ENCODE measurements at places on chromosomes 3 and 15. TPM values are rescaled to one million over a fixed set of nuclear protein-coding genes. Genes with fewer than 3 reads are reported as not detected.

- peak; percentile 34 for DNase-seq
Observed at GRCh38 chr15:35740761-35741160, 194.8 kb upstream of the DPH6 start.

DNA sequence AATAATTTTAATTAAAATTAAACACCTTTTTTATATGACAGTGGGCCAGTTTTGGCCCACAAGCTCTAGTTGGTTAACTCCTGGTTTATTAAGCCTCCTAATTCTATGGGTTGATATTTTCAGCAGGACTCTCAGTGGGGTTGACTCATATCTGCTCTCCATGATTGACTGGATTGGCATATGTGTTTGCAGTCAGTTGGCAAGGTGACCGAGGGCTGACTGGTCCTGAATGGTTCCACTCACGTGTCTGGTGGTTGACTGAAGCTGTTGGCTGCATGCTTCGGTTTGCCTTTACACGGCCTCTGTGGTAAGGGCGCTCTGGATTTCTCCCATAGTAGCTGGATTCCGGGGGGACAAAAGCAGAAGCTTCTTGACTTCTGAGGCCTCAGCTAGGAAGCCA is 65.3 kb upstream of the ZNF280D start:
- DNase-seq = no peak

- DNase-seq = no peak
Observed at GRCh38 chr3:49172551-49173041, 1.2 kb downstream of the KLHDC8B start.

DNA sequence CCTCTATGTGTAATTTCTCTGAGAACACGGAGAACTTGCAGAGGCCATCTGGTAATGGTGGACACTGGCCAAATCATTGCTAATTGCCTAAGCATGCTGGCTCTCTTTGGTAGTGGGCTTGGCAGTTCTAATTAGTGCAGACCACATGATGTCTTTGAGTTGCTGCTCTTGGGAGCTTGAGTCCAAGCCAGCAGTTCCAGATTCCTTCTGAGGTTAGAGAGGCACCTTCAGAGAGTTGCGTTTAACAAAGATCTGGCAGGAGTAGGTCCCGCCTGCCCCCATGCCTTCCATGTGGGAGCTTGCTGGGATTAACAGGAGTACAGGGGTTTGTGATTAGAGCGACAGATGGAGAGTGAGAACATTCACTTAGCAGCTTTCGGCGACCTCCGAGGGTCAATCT is 449.0 kb upstream of the LMCD1 start:
- DNase-seq = no peak

- DNase-seq = no peak
Observed at GRCh38 chr3:119597548-119598288, at the start of gene PLA1A. PLA1A (plus strand) TSS chr3:119597885; CDS start chr3:119597914, 29 bp downstream.

GRCh38 chr3:136955813-136956212 is 2.0 kb upstream of the IL20RB start:
- peak; percentile 89 for DNase-seq

DNA sequence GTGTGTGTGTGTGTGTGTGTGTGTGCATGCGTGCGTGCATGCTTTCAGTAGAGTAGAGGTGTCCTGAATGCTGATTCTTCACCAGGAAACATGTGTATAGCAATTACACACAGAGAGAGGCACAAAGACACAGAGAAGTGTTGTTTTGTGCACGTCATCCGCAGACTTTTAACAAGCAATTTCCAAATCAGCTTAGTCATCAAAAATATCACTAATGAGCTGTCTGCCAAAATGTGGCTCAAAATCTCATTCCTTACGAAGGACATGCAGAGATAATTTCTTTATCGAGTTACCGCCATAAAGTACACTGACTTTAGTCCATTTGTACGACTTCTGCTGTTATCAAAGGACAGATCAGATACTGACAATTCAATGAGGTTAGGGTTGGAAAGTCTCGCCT is 274.9 kb upstream of the RARB start:
- no peak for DNase-seq

DNA sequence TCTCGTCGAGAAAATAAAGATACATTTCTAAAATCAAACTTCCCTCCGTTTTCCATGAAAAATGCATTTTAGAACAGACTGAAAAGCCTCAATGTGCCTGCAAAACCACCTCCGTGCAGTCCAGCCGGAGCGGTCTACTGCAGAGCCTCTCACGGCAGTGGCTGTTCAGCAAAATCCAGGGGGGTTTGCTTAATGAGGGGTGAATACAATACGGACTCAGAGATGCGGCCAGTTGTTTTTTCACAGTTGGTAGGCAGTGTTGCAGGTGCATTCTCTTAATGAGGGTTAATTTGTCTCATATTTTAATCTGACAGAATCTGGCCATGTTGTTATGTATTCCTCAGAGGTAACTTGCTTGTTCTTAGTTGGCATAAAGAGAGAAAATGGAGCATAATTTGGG is 223.0 kb downstream of the EBLN2 start:
- no peak for DNase-seq

GRCh38 chr3:78697426-78697825 is 1070.4 kb downstream of the ROBO1 start:
- no peak for DNase-seq

- DNase-seq = no peak
Observed at GRCh38 chr3:133521946-133522345, 51.5 kb upstream of the CDV3 start.

DNA sequence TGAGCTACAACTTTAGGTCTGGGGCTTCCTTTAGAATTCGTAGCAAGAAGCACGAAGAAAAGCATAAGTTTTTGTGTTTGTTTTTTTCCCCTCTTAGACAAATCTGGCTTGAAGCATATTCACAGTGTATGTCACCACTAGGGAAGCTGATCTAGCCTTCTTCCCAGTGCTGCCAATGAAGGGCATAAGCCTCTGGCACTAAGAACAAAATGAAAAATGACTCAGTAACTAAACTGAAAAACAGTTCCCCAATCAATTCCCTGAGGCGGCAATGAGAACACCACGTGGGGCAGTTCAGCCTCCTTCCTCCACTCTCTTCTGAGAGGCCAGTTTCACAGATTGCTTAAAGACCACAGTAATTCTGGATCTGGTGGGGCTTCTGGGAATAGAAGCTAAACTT is 338.1 kb downstream of the GAP43 start:
- no peak for DNase-seq

DNA sequence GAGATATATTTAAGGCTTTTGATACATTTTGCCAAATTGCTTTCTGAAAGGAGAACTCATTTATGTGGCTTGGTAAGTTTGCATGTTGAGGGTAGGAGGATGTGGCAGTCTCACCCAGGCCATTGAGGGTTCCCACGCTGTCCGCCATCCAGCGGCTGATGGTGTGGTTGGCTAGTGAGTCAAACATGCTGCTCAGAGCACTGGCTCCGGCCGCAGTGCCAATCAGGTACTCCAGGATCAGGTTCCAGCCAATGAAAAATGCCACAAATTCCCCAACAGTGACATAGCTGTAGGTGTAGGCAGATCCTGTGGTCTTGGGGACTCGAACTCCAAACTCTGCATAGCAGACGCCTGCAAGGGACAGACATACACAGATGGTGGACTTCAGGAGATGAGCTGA is 82.3 kb downstream of the CLDN11 start:
- no peak for DNase-seq

- no peak for DNase-seq
Observed at GRCh38 chr15:26453914-26454313, 319.0 kb downstream of the GABRB3 start.

DNA sequence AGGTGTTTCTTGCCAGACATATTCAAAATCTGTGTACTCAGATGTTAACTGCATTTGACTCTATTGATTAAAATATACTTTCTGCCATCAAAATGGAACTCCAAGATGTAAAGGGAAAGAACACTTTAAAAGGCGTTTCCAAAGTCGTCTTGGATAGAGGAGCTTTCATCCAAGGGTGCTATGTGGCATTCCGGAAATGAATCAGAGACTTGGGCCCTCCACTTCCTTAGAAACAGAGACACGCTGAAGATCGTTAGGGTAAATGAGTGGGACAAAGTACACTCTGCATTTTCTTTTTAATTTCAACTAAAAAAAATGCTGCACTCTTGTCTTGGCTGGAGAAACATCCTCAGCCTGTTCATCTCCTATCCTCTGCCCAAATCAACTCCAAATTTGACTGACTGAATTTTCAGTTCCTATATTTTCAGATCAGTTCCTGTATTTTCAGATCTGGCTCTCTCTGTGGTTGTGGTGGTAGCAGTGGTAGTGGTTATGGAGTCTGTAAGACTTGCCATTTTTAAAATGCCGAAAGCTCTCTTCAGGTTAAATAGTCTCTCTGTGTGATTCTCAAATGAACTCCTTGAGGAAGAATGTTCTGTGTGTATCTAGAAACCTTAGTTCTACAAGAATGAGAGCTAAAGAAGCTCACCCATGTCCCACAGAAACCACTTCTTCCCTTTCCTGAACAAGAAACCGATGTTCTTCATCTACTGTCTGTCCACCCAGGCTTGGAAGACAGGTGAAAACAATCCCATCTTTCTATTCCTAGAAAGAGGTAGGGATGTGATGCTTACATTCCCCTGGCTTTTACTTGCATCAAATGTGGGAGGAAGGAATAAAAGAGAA is 156.8 kb upstream of the ICE2 start:
- no peak for DNase-seq

DNA sequence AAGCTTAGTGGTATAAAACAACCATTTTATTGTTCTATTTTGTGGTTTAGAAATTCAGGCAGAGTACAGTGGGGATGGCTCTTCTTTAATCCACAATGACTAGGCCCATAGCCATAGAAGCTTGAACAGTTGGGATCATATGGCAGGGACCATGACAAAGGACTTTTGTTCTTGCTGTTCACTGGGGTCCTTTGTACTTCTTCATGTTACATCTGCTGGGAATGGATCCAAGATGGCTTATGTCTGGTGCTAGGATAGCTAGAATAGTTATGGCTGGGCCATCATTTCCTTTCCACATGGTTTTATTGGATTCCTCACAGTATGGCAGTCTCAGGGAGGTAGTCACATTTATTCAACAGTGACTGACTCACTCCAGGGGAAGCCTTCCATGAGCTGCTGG is 427.9 kb upstream of the AGTR1 start:
- DNase-seq = no peak

DNA sequence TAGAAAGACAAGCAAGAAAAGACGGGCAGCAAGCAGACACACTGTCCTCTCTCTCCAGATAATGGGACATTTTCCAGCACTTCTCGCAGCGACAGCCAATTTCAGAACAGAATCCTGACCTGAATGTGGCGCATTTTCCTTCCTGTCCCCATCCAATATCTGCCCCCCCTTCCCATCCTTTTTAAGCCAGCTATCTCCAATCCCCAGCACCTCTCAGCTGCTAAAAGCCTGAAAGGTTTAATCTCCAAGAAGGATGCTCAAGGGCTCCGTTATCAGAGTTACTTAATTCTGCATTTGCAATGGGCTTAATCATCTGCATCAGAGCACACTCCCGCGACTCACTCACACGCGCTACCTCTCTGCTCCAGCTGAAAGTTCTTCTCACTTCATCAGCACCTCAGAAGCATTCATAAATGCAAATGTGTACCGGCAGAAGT is 50.5 kb downstream of the SRGAP3 start:
- no peak for DNase-seq

- no peak for DNase-seq
Observed at GRCh38 chr15:96344706-96345559, 14.4 kb downstream of the NR2F2 start.

DNA sequence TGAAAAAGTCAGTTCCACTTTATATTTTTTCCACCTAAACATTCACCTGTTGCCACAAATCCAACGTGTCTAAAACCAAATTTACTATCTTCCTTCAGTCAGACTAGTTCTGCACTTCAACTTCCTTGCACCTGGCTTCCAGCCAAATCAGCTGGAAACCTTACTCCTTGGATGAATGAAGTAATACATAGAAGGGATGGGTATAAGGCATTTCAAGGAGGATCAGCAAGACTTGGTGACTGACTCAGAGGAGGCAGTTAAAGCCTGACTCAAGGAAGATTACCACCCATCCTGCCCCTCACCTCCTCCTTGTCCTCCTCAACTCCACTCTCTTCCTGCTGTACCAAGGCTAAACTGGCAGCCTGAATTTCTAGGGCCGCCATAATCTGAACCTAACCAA is 37.1 kb downstream of the QTRT2 start:
- DNase-seq = peak; percentile 74

DNA sequence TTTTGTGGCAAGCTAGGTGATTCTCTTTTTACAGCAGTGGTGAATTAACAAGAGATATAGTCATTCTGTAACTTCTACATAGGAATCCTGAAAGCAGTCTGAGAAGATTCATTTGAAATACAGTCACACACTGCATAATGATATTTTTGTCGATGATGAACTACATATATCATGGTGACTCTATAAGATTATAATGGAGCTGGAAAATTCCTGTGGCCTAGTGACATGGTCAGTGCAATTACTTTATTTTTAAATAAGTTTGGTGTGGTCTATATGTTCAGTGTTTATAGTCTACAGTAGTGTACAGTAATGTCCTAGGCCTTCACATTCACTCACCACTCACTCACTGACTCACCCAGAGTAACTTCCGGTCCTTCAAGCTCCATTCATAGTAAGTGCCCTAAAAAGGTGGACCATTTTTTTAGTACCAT is 511.4 kb upstream of the MCTP2 start:
- peak; percentile 85 for DNase-seq

DNA sequence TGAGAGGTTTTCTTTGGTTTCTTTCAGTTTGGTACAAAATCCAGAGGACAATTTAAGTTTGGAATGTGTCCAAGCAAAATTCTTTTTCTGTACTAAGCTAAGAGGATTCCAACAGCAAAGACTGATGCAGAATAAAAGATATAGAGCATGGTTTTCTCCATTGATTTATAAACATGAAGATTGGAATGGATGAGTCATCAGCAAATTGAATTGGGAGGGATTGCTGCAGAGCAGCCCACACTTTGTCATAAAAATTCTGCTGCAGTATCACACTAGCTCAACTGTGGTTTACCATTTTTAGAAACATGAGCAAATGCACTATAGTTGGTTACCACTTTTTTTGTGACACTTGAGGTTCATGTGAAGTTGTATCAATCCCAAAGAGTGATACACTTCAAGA is 16.1 kb upstream of the LARP6 start:
- peak; percentile 61 for DNase-seq

FBLN2 gene
- 79.5 TPM for total RNA-seq

MYH15 gene
- total RNA-seq = 0.30 TPM

PPP1R14D gene
- total RNA-seq = not detected

CMTM8 gene
- total RNA-seq = not detected

GHRL gene
- total RNA-seq = not detected

INKA1 gene
- 3.5 TPM for total RNA-seq

ATP8B4 gene
- 0.53 TPM for total RNA-seq

IGSF11 gene
- total RNA-seq = not detected

CELF6 gene
- 0.11 TPM for total RNA-seq

PSTPIP1 gene
- total RNA-seq = not detected

NRROS gene
- 0.09 TPM for total RNA-seq

FES gene
- total RNA-seq = 1.1 TPM

ZNF619 gene
- 4.2 TPM for total RNA-seq

ARPIN gene
- total RNA-seq = 5.9 TPM

HOMER2 gene
- 0.83 TPM for total RNA-seq

GOLGA6L9 gene
- total RNA-seq = 0.63 TPM

ERICH6 gene
- not detected for total RNA-seq

LMAN1L gene
- not detected for total RNA-seq

PXYLP1 gene
- total RNA-seq = 4.4 TPM
